Motor neuron (in vitro differentiated cells): ENCODE measurements at places on chromosomes 11 and 22.

- no peak for ATAC-seq
Measured at GRCh38 chr22:49334449-49334789, 493.3 kb downstream of the BRD1 start.

- ATAC-seq: no peak
Measured at GRCh38 chr11:10478066-10478465, 23.0 kb downstream of the AMPD3 start.

- ATAC-seq: peak; percentile 61
Measured at GRCh38 chr11:45332276-45332934, 46.3 kb upstream of the SYT13 start.

- ATAC-seq: no peak
Measured at GRCh38 chr22:16955081-16955480, 52.9 kb downstream of the GAB4 start.

DNA sequence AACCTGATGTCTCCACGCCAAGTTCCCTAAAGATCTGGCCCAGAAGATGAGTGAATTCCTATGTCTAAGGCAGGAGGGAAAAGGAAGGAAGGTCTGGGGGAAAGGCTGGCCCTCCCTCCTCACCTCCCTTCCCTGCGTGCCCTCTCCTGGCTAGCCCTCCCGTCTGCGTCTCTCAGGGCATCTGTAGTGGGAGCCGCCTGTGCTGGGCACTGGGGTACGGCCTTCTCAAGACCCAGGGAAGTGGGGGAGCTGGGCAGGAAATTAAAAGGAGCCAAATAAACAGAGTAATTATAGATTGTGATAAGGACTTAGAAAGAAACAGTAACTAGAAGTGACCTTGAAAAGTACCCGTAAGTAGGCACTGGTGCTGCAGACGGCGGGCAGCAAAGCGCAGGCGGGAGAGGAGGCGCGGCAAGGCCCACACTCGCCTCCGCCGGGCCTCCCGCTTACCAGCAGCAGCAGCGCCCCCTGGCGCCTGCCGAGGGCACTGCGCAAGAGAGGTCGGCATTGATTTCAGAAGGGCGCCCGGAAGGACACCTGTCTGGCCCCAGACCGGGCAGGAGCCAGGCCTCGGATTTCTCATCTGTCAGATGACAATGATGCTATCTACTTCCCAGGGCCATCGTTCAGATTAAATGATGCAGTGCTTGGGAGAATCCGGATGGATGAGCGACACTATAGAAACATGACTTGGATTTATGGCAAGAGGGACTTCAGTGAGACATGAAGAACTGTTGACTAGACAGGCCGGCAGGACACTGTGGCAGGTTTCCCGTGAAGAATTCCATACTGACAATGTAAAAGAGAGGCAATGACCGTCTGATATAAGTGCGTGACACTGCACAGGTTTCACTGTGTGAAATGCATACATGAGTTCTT, 7.3 kb downstream of the KCNJ1 start:
- ATAC-seq: peak; percentile 45

DNA sequence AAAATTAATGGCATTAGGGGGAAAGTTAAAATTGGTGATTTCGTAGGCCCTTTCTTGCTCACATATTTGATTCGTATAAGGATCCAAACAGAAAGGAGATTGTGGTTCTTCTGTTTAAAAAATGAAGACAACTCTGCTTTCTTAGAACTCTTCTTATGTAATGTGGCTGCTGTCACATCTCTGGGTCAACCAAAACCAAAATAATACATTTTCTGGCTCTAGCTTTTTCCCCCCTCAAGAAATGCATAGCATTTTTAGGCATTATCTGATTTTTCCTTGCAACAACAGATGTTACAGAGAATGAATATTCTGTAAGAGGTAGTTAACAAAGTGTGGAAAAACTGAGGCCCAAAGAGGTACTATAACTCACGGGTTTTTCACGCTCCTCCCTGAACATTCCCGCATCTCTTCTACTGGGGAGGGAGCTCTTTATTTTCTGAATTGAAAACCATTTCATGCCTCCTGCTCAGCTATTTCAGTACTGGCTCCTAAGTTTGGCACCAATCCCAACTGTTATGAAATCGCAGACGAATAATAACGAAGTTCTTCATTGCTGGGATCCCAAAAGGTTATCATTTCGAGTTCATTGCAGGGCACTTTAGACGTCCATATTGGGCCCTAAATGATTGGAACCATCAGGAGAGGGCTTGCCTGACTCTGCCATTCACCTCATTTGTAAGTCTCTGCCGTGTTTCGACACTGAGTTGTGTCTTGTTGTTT, 17.1 kb downstream of the GRAP2 start:
- no peak for ATAC-seq

DNA sequence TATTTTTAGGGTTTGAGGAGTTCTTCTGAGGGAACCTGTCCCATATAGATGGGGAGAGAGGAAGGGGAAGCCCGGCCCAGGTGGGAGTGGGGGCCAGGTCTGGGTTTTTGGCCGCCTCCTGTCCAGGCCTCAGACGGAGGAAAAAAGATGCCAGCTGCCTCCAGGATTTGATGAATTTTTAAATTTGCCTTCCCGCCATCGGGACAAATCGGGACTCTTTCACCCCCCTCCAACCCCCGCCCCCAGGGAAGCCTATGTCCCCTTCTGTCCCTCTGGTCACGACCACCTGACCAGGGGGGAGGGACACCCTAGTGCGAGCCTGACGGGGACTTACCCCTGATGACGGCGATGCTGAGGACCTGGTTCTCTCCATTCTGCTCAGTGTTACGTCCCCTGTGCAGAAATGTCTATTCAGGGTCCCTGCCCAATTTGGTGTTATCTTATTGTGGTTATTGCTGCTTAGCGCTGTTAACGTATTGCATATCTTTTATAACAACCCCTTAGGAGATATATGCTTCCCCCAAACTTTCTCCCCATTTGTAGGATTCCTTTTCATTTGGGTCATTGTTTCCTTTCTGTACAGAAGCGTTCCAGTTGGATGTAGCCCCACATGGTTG, 115.9 kb upstream of the GRK3 start:
- peak; percentile 27 for ATAC-seq

GRCh38 chr22:45602004-45602733, 69.5 kb upstream of the ATXN10 start:
- no peak for ATAC-seq

- ATAC-seq: no peak
Measured at GRCh38 chr11:22006901-22007300, 186.0 kb upstream of the ANO5 start.

GRCh38 chr11:46391186-46391577, 394 bp downstream of the CHRM4 start:
- no peak for ATAC-seq

DNA sequence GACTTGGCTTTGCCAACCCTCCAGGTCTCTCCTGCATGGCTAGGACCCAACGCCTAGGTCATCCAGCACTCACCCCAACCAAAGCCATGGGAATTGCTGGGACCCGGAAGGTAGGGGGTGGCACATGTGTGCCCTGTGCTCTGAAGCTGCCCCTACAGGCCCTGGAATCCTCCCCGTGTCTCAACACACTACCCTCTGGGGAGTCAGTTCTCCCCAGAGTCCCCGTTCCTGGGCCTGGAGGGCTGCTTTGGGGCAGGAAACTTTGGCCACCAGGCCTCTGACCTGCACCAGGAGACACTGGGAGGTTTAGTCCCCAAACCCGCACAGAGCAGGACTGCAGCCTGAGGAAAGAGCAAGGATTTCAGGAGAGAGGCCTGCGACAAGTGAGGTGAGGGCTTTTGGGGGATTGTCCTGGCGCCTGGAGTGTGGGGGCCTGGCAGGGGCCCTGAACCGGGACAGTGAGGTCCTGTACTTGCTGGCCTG, 495 bp upstream of the IFITM1 start:
- no peak for ATAC-seq

GRCh38 chr11:86623736-86624135, 48.7 kb downstream of the ME3 start:
- no peak for ATAC-seq

DNA sequence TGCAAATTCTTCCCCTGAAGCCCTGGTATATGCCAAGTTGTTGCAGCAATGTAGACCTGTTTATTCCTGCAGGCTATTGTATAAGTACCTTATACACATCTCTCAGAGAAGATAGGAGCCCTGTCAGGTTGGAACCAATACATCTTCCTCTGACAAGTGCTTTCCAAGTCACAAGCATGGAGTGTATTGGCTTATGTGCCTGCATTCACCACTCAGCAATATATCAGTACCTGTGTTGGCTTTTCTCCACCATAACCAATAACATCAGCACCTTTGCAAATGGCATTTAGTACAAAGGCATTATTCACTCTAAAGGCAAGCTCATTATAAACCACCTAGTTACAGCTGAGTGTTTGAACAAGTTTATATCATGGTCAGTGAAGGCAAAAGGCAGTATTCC, 611.7 kb upstream of the CNTN5 start:
- ATAC-seq: peak; percentile 33

- ATAC-seq: no peak
Measured at GRCh38 chr22:34917239-34917638, 148.7 kb upstream of the ISX start.

DNA sequence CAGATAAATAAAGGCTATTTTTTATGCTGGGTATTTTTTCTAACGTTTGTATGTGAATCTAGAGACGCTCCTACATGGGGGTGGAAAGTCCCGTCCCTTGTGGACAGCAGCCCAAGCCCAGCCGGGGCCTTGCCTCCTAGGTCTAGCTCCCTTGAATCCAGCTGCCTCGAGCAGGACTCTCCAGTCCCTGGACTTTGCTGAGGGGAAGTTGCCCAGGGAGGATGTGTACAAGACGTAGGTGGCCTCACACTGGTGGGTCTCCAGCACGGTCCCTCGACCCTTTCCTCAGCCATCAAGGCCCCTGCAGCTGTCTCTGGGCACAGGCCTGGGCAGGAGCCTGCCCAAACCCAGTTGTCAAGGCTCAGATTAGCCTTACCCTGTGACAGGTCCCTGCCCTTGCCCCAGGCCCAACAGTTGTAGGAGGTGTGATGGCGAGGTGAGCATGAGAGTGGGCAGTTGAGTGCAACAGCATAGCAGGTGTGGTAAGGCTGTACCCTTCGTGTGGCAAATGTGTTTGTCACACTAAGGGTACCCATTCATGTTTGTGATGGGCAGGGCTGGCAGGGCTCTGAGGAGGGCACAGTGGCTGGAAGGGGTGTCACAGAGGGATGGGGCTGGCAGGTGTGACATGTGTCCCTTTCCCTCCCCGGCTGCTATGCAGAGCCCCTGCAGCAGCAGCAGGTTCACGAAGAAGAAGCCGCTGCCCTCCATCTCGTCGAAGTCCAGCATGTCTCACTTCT, 3.4 kb downstream of the CCDC116 start:
- ATAC-seq: no peak

DNA sequence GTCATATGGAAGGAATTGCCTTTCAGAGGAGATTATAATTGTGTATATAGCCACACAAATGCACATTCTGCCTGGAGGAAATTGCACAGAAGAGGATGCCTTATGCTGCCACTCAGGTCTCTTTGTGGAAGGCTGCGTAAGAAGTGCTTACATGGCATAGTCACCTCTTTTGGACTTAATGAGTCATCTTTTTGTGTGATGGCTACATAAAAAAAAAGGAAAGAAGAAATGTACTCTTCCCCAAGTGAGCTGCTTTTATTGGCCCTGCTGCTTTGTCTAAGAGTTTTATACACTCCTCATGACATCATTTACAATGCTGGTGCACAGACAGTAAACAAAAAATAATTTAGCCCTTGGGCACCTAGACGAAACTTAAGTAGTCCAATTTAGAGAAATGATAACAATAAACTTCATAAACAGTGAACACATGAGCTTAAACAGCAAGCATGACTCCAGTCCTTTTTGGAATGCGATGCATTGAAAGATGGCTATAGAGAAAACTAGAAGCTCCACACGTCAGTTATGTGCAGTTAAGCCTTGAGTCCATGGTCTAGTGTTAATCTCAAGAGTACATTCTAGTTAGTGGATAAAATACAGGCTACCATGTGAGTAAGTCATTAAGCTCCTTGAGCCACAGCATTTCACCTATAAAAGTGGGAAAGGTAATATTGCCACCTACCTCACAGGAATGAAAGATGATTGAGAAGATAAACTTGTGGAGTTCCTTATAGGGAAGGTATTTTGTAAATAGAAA, 12.0 kb downstream of the CSTPP1 start:
- ATAC-seq: peak; percentile 76
